Stimulated activated CD8-positive, alpha-beta memory T cell treated with anti-CD3 and anti-CD28 coated beads, Interleukin-4, amount 100 ng/mL, for 4 hours (primary cell): ENCODE measurements at places on chromosomes 5 and 9.
A peak's percentile ranks its signal among the peaks of the same experiment; 100 is the strongest.

DNA sequence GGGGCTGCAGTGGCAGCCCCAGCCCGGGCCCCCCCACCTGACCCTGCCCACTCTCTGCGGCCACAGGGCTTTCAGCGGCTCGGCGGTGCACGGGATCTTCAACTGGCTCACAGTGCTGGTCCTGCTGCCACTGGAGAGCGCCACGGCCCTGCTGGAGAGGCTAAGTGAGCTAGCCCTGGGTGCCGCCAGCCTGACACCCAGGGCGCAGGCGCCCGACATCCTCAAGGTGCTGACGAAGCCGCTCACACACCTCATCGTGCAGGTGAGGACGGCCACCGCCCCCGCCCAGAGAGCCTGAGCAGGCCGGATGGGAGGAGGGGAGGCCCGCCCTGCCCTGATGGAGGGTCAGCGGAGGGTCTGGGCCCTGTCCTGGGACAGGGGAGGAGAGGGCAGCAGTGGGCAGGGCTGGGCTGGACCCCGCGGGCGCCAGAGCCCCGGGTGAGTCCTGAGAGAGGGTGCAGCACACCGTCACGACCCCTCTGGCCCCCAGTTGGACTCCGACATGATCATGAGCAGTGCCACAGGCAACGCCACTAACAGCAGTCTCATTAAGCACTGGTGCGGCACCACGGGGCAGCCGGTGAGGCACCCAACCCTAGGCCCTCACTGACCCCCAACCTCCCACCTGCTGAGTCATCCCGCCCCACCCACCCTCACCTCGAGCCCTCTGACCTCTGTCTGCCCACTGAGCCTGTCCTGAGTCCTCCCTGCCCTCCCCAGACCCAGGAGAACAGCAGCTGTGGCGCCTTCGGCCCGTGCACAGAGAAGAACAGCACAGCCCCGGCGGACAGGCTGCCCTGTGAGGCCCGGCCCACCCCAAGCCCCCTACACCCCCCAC, 2.7 kb downstream of the SLC34A3 start:
- DNase-seq, result no peak

DNA sequence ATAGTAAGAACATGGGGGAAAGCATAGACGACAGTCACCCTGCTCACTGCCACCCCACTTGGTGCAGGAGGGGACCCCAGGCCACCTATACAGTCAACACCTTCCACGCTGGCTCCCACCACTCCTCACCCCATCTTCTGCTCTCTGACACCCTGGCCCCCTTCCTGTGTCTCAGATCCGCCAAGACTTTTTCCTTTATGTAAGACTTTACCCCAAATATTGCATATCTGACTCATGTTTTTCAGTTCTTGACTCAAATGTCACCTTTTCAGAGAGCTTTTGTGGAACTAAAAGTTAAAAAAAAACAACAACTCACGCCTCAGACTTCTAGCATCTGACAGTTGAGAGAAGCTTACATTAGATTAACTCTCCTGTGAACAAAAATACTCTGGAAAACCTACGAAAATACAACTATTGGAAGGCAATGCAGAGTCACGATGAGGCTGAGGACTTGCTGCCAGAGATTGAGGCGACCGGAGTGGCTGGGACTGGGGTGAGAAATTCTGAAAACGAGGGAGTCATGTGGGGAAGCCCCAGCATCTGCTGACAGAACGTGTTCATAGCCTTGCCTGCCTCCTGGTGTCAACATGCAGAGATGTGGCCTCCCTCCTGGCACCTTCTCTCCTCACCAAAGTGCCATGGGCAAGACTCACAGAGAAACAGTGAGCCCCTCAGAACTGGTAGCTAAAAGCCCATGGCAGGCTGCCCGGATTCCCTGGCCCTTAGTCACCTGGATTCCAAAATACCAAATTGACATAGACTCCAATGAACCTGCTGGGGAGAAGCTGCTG, 22.4 kb upstream of the FCN2 start:
- DNase-seq, result no peak

DNA sequence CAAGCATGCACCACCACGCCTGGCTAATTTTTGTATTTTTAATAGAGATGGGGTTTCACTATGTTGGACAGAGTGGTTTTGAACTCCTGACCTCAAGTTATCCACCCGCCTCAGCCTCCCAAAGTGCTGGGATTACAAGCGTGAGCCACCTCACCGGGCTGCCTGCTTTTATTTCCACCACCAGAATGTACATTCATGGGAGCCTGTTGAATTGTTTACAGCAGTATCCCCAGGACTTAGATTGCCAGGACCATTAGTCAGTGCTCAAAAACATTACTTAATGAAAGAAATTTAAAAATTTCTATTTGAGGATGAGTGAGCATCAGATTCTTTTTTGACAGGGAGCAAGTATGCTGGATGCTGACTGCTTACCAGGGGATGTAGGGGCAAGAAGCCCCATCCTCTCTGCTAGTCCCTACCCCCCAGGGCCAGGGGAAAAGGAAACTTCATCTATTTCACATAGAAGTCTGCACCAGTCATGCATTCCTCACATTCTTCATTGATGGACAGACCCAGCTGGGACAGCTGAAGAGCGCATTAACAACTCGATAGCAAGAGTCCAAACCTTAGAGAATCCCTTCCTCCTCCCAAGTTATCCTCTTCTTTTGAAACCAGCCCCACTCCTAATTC, 10.3 kb upstream of the RGMB start:
- no peak for DNase-seq

DNA sequence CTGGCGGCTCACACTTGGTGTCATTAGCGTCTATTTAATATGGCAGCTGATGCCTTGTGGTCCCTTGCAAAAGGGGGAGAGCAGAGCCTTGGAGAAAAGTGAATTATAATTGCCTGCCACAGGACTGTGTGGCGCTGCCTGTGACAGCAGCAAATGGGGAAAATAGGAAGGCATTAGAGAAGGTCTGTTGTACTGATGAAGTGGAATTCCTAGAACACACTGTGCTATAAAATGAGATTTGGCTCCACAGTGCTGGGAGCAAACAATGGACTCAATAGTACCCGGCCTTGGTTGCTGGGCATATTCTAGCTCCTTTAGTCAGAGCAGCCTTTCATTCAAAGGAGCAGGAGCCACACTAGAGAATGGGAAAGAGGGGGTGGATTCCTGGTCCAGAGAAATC, 21.3 kb downstream of the SEMA6A start:
- DNase-seq, result no peak

GRCh38 chr9:133238851-133239532, 29.9 kb upstream of the OBP2B start:
- peak; percentile 10 for DNase-seq

DNA sequence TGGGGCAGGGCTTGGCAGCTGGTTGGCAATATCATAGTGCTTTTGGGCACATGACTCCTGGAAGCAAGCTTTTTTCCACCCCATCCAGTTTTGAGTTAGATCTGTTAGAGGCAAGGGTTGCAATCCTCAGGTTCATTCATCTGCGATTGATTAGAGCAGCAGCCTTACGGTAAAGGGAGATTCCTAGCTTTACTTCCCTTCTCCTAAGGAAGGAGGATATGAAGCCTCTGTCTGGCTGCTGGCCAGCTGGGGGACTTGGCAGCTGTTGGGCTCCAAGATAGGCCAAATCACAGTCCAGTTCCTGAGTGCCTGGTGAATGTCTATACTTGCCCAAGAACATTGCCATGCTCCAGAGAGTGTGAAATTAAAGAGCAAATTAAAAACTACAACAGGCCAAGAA, 113.4 kb upstream of the CCNH start:
- DNase-seq, result no peak

DNA sequence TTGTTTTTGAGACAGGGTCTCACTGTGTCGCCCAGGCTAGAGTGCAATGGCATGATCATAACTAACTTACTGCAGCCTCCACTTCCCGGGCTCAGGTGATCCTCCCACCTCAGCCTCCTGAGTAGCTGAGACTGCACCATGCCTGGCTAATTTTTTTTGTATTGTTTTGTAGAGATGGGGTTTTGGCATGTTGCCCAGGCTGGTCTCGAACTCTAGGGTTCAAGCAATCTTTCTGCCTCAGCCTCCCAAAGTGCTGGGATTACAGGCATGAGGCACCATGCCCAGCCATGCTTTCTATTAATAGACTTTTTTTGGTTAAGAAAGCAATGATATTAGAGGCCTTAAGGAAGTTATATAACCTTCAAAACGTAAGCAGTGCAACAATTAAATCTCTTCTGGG, 23.3 kb downstream of the CLTA start:
- no peak for DNase-seq

- no peak for DNase-seq
These were observed 364.4 kb downstream of the CSNK1G3 start for GRCh38 chr5:123876276-123876790.

DNA sequence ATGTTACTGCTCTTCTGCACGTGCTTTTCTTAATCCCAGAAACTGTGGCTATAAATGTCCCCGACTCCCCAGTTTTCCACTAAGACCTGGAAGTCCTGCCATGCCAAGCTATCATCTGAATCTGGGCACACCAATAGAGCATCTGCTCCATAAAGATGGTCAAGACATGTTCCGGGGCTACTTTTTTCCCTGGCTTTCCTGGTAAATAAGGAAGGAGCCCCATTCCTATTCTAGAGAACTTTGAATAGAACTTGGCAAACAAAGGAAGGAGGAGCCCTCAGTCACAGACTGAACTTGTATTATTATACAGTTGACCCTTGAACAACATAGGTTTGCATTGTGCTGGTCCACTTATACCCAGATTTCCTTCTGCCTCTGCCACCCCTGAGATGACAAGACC, 182.9 kb downstream of the CCDC192 start:
- DNase-seq, result no peak
